ENCODE measurements at places on chromosomes 12 and 14.

GRCh38 chr12:64332296-64332695 lies 58.3 kb downstream of the C12orf56 start:
- DNase-seq, result no peak

GRCh38 chr12:64010069-64010686 lies 165.7 kb downstream of the SRGAP1 start:
- DNase-seq, result peak; percentile 76

GRCh38 chr14:64826333-64826732 lies 53.4 kb downstream of the SPTB start:
- peak; percentile 78 for DNase-seq

DNA sequence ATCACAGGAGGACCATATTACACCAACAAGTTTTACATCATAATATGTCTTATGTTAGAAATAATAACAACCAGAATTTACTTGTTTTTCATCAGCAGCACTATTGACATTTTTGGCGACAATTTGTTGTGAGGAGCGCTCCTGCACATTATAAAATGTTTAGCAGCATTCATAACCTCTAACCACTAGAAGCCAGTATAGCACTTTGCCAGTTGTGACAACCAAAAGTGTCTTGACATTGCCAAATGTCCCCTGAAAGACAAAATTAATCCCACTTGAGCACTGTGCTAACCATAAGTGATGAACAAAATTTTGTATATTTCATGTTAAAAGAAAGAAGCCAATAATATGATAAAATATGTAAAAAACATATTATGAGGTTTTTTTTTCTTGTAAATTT lies 356.9 kb upstream of the LMO3 start:
- peak; percentile 26 for DNase-seq

GRCh38 chr12:109844983-109845823 lies 12.0 kb upstream of the TRPV4 start:
- peak; percentile 94 for DNase-seq

GRCh38 chr12:107779077-107779831 lies 4.8 kb downstream of the ASCL4 start:
- no peak for DNase-seq

- DNase-seq, result no peak
Observed at GRCh38 chr12:109771746-109772621, 58.4 kb downstream of the FAM222A start.

GRCh38 chr12:44848703-44849085 lies 27.4 kb downstream of the NELL2 start:
- DNase-seq, result no peak

DNA sequence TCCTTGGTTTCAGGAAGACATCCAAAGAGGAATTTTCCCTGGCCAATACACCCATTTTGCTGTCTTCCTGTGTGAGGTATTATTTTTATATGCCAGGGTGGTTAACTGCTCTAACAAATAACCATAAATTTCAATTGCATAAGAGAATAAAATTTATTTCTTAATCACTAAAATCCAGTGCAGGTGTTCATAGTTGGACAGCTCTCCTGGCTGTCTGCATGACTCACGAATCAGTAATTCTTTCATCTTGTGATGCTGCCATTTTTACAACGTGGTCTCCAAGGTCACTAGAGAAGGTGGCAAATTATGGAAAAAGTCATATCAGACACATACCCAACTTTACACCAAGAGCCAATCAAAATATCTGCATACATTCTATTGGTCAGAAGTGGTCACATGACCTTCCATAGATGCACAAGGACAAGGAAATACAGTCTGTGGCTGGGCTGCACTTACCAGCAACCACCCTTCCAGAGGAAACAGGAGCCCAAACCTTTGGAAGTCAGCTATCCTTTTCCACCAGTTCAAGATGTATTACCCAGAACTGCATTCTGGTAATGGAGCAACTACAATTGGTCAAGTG lies 193.5 kb upstream of the PLEKHG7 start:
- DNase-seq, result no peak

DNA sequence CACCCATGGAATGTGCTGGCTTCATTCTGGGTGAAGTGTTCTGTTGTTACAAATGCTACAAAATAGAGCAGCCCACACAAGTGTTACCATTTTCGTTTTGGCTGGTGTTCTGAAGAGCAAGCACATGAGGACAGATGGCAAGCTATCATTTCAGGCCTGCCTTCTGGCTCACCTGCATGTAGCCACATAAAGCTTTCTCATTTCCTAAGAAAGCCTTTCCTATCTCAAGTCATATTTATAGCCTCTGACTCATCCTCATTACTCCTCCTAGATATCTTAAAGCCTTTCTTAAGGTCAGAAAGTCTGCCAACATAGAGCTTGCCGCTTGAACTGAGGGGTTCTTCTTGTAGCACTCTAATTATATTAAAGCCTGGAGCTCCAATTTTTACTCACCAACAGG lies 89.0 kb downstream of the PTPRR start:
- no peak for DNase-seq

DNA sequence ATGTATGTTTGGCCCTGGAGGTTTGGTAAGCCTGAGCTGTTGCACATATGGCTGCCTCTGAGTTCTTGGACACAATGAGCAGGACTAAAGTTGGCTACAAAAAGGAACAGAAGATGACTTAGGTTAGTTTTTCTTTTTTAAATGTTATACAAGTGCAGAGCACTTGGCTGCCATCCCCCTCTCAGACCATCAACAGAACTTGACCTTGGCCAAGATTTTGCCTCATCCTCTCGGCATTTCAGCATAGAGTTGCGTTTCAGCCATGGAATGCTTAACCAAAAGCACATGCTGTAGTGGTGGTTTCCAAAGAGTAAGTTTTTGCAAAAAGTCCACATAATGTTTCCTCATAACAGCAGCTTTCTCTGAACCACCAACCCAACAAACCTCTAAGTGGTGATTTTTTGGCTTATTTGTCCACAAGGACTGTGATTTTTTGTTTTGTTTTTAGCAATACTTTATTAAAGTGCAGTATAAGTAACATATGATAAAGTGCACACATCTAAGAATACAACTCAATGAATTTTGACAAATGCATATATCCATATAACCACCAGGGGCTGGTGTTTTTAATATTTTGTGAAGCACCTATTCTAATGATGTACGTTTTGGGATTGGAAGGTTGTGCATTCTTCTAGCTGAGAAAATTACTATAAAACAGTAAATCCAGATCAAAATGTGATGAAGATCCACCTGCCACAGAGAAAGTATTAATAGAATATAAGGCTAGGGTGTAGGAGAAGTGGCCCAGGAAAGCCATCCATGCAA lies 12.1 kb upstream of the GALNT16 start:
- DNase-seq, result peak; percentile 7

DNA sequence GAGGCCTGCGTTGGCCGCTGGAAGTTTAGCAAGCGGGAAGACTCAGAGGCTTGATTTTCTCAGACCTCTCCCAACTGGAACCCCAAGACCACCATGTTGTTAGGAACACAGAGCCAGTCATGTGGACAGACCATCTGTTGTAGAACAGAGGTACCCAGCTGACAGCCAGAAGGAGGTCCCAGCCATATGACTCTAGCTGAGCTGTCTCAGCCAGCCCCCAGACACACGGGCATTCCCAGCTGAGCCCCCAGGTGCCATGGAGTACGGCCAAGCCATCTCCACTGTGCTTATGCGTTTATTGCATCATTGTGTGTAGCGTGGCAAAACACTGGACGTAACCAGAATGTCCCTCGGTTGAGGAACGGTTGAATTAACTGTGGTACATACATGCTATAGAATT lies 421.9 kb downstream of the TMEM132D start:
- no peak for DNase-seq

- DNase-seq, result peak; percentile 68
Observed at GRCh38 chr14:49280566-49280965, 305.6 kb downstream of the RPS29 start.

DNA sequence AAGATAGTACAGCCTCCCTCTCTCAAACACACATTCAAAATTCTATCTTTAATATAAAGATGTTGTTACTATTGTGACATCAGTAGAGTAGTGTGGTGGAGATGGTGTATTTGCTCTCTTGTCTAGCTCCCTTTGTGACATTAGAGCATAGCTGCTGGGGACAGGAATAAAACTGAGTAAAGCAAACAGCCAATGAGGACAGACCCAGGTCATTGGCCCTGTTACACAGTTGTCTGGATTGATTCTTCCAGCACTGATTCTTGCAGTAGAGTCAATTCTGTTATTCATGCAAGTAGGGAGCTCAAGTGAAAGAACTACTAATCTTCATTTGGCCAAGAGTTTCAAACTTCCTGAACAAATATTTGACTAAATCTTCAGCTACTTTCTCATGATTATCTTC lies 72.4 kb downstream of the SCN8A start:
- DNase-seq, result peak; percentile 36

GRCh38 chr14:73269729-73270531 lies 32.6 kb downstream of the PAPLN start:
- peak; percentile 64 for DNase-seq

DNA sequence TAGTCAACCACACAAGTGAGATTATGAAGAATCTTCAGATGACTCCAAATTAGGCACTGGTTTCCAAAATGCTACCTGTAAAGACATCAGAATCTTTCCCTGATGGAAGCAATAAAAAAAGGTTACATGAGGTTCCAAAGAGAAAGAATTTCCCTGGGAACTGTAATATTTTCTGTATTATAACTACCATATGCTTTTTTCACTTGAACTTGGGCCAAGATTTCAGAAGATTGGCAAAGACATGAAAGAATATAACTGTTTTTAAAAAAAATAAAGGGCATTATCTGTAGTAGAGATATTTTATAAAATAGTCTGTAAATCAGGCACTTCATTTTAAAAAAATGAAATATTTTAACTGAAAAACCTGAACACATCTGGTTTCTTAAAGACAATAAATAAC lies 12.9 kb downstream of the HECTD1 start:
- no peak for DNase-seq

GRCh38 chr14:64855721-64856528 lies 23.8 kb downstream of the SPTB start:
- peak; percentile 88 for DNase-seq

- DNase-seq, result no peak
Observed at GRCh38 chr14:82398256-82398655, 864.6 kb upstream of the SEL1L start.

DNA sequence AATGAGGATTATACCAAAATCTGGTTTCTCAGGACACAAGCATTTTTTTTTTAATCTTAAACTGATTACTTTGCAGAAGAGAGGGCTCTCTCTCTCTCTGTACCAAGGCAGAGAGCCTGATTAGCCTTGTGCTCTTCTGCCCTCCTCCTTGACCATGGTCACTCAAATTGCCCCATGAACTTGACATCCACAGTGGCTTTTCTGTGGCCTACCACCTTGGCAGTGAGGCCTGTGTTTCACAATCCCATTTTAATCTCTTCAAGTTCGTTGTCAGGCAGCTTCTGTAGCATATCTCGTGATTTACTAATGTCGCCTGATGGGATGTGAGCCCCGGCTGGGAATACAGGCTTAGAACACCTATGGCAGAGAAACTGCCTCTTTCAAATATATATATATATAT lies 30.7 kb upstream of the PWP1 start:
- DNase-seq, result no peak

DNA sequence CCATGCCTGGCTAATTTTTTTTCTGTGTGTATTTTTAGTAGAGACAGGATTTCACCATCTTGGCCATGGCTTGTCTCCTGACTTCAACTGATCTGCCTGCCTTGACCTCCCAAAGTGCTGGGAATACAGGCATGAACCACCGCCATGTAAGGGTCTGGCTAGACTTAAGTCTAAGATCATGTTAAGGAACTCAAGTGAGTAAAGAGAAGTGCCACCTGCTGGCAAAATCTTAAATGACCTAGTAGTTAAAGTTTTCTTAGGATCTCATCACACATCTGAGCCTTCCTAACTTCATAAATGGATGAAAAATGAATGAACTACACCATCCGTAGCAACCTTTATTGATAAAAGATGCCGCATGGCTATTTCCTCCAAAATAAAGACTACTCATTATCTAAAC lies 1.7 kb upstream of the C12orf56 start:
- DNase-seq, result peak; percentile 53

DNA sequence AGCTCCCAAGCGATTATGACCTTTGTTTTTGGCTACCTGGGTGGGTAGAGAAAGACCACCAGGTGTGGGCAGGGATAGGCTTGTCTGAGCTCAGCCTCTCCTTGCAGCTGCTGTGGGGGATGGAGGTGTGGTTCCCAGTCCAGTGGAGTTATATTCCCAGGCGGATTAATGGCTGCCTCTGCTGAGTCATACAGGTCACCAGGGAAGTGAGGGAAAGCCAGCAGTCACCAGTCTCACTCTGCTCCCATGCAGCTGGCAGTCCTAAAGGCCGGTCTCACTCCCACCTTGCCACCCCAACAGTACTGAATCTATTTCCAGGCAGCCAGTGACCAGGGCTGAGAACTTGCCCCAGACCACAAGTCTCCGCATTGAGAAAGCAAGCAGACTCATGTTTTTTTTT lies 399.2 kb downstream of the VRK1 start:
- DNase-seq, result peak; percentile 4

GRCh38 chr12:124040291-124040690 lies 67.3 kb downstream of the ZNF664 start:
- no peak for DNase-seq

DNA sequence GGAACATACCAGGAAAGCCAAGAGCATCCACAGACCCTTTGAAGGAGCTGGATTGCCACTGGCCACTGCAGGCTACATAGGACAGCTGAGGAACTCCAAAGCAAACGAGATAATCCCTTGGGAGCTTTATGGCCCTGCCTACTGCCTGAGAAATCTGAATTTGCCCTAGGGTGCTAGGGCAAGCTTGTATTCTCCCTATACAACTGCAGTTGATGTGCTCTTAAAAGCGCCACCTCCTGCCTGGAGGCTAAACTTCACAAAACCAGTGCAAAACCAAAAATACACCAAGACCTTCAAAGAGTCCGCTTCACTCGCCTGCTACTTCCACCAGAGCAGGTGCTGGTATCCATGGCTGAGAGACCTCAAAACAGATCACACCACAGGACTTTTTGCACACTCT lies 99.6 kb upstream of the KRR1 start:
- DNase-seq, result peak; percentile 32

GRCh38 chr14:77641534-77642341 lies 25.3 kb upstream of the SPTLC2 start:
- DNase-seq, result peak; percentile 86

DNA sequence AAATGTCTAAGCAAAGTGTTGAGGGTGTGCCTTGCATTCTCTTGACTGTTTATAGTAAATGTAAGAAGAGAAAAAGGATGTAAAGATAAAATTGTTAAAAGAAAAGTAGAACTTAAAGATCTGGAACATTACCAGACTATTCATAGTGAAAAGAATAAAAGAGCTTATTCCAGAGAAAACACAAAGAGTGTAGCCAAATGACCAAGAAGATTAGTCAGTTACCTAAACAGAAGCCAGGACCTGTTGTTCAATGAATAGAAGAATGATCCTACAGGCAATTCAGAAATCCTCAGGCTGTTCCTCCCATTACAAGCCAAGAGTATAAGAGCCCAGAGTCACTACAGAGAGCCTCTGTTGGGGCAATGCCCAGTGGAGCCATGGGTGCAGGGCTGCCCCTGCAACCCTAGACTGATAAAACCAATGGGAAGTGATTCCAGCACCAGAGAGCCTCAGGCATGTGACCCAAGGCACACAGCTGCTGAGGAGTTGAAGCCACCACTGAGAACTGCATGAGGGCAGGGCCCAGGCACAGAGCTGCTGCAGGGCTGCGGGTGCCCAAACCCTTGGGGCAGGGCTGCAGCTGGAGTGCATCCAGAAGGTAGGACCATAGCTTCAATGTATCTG lies 91.1 kb upstream of the SLC38A4 start:
- DNase-seq, result no peak

GRCh38 chr12:13203034-13203922 lies 6.8 kb downstream of the EMP1 start:
- DNase-seq, result peak; percentile 57

GRCh38 chr12:57793920-57794319 lies 11.3 kb downstream of the TSFM start:
- DNase-seq, result no peak

GRCh38 chr14:56125772-56126636 lies 7.8 kb downstream of the PELI2 start:
- peak; percentile 90 for DNase-seq
